Osteoblast (primary cell): ENCODE measurements at places on chromosomes 1 and 21. TPM values are rescaled to one million over a fixed set of nuclear protein-coding genes. Genes with fewer than 3 reads are reported as not detected.

DNA sequence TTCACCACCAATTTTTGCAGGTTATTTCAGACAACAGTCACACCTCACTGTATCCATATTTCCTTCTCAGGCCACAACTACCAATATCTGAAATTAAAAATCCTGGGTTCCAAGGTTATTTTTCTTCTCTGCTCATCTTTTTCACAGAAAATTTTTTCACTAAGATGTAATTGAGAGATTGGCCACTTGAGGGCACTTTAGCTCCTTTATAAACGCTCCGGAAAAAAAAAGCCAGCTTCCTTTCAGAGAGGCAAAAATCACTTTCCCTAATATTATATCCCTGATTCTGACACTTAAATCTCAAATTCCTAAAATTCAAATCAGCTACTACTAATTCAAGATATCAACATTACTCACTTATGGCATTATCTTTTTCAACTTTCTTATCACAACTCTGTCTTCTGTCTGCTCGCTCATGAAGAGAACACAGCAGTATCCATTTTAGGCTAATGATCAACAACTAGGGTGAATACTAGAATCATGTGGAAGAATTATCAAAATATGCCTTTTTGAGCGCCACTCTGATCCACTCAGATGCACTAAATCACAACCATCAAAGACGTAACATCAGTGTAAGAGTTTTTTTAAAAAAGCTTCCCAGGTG, 101.4 kb upstream of the RGS1 start:
- no peak for DNase-seq

GRCh38 chr1:77065693-77066342, 153.4 kb downstream of the PIGK start:
- DNase-seq, result no peak

DNA sequence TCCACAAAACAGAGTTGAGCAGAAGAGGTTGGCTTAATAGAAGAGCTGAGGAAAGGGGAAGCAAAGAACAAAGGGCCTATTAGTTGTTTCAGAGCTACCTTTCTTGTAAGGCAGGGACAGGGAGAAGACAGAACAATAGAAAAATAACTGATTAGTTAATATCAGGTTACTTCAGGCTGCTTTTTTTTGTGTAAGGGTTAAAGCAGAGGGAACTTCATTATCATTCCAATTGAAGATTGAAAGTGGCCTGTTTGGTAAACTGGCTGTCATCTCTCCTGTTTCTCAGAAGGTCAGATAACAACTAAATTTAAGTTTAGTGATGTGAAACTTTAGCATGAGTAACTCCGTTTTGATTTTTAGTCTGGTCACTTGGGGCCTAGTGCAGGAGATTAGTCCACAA, 22.3 kb downstream of the CDC42 start:
- no peak for DNase-seq

- no peak for DNase-seq
These were observed 6.6 kb upstream of the TP53BP2 start for GRCh38 chr1:223852337-223852736.

Gene AMY2A
- not detected in 2 replicates for total RNA-seq
